Right ventricle myocardium superior (tissue), 1 donor: ENCODE measurements at places on chromosomes 11 and 22.

- DNase-seq, result no peak
These were observed 12.8 kb upstream of the CLPB start for GRCh38 chr11:72446929-72447769.

DNA sequence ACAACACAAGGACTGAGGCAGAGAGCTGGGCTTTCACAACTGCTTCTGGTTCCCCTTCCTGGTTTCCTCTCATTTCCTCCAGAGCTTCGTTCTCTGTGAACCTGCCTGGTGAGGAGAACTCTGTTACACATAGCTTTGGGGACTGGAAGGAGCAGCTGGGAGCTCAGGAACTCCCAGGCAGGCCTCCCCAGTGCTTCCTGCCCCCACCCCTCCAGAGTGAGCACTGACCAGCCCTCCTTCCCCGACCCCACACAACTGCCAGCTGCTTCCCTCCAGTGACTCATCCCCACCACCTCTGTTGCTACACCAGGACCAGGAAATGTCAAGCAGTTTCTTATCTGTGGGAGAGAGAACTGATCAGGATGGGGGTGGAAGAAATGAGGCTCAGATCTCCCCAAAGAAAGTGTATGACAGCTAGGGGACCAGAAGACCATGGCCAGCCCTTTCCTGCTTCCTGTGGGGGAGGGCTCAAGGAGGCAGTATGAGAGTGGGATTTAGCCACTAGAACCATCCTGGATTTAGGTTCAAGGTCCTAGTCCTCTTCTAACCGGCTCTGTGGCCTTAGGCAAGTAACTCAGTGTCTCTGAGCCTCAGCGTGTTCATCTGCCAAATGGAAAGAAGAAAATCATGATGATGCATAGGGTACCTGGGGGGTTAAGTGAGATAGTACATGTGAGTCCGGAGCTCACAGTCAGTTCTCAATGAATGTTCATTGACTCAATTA, 4.5 kb upstream of the TP53I11 start:
- DNase-seq, result peak; percentile 71

- no peak for DNase-seq
These were observed 46.5 kb upstream of the SOX6 start for GRCh38 chr11:16402654-16403447.

GRCh38 chr11:29280452-29280851, 736.4 kb downstream of the KCNA4 start:
- no peak for DNase-seq

DNA sequence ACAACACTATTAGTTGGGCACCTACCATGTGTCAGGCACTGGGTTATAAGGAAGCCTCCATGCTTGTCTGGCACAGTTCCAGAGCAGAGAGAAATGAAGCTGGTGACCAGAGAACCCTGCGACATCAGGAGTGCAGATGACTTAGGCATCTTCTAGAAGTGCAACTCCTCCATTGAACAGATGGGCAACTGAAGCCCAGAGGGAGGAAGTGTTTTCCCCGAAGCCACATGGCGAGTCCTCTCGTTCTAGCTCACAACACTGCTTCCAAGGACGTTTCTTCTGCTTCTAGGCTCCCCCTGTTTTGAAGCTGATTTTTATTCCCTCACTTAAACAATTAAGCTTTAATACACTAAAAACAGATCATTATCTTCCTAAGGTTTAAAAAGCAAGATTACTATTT, 109.8 kb upstream of the SYT13 start:
- DNase-seq, result no peak

GRCh38 chr22:22591348-22592299, 32.6 kb upstream of the PRAME start:
- no peak for DNase-seq

- no peak for DNase-seq
These were observed 6.7 kb upstream of the SCARF2 start for GRCh38 chr22:20444325-20444724.
